ENCODE measurements at places on chromosomes 4 and X.

DNA sequence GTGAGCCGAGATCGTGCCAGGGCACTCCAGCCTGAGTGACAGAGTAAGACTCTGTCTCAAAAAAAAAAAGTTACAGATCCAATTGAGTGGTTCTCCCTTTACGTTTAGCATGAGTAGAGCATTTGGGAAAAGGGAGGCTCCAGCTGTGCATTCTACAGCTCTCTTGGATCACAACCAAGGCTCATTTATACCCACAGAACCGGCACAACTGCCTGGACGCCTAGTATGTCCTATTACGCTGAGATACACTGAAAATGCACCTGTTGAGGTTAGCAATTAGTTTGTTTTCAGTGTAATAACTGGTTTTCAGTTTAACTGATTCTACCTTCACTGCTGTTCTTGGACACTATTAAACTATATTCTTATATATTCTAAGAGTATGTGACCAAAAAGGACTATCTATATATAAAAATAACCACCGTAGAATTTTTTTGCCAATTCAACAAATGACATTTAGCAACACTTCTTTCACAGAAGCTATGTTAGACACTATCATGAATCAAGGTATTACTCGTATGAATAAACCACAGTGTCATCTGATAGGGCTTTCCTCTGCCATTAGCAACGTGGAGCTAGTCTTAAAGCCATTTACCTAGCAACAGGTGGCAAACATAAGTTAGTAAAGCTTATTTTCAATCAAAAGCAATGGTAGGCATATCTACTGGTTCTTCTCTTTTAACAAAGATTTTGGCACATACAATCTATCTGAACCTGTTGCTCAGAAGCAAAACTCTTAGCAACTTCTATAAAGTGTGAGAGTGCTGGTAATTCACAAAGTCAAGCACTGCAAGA lies 3.6 kb downstream of the OTUD4 start:
- H3K4me1 ChIP-seq, result peaks cover 31% of the 10 kb centered on the region
- no peak for DNase-seq
- peak overlapping the region; percentile 95 for H3K4me3 ChIP-seq
- no peak overlapping the region for H3K27ac ChIP-seq

GRCh38 chr4:71130827-71131603 lies 137.6 kb downstream of the DCK start:
- no peaks in the 10 kb centered on the region for H3K27me3 ChIP-seq
- no peaks in the 10 kb centered on the region for H3K36me3 ChIP-seq
- H3K27ac ChIP-seq, result no peak overlapping the region
- no peak overlapping the region for H3K4me3 ChIP-seq
- peaks cover 12% of the 10 kb centered on the region for H3K4me1 ChIP-seq
- DNase-seq, result no peak

- DNase-seq, result no peak
- H3K27me3 ChIP-seq, result peaks cover 28% of the 10 kb centered on the region
- H3K27ac ChIP-seq, result no peak overlapping the region
- H3K36me3 ChIP-seq, result no peaks in the 10 kb centered on the region
- no peak overlapping the region for H3K4me3 ChIP-seq
Observed at GRCh38 chr4:6038711-6039110, 20.5 kb upstream of the C4orf50 start.

- no peak overlapping the region for H3K27ac ChIP-seq
- no peaks in the 10 kb centered on the region for H3K27me3 ChIP-seq
- H3K4me3 ChIP-seq, result no peak overlapping the region
- no peaks in the 10 kb centered on the region for H3K4me1 ChIP-seq
- H3K36me3 ChIP-seq, result no peaks in the 10 kb centered on the region
Observed at GRCh38 chr4:174265916-174266315, 17.6 kb downstream of the FBXO8 start.

DNA sequence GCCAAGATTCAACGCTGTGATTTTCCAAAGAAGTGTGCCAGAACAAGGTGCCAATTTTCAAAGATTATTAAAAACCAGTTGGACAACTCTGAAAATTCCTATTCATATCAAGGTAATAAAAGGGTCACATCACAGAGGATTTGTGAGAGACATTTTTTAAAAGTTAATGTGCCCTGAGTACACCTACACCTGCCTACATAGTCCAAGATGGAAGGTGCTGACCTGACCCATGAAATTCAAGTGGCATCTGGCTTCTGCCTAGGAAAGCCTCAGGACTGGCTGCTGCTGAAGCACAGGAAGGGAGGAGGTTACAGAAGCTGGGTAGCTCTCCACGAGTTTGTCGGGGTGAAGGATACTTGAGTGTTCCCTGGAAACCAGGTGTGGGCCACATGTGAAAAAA lies 11.4 kb upstream of the ARSJ start:
- no peaks in the 10 kb centered on the region for H3K4me1 ChIP-seq
- H3K4me3 ChIP-seq, result no peak overlapping the region
- H3K36me3 ChIP-seq, result peaks cover 3% of the 10 kb centered on the region
- DNase-seq, result no peak
- H3K27ac ChIP-seq, result no peak overlapping the region

DNA sequence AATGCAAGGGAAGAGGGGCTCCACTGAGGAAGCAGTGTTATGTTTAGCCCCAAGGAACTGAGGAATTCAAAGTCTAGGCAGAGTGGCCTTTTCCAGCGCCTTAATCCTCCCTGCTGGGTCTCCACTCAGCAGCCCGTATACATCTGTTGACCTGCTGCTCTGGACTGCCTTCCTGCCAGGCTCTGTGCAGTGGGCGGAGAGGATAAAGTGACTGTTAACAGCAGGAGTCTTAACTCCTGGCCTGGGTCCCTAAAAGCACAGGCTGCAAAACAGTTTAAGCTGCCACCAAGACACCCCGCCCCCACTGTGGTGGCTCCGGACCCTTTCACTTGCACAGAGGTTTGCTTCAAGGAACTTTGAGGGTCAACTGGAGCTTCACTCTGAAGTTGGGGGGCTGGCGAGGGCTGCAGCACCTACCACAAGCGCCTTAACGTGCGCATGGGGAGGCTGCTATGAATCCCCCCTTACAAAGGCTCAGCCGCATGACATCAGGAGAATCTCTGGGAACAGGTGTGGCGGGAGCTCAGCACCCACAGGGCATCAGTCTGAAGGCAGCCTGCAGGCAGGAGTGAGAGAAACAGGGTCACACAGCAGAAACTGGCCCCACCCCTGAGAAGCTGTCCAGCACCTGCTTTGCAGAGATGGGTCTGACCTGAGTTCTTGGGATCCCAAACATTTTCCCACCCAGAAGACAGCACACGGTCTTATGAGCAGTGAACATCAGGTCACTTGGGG lies 358.2 kb upstream of the GATB start:
- peaks cover 2% of the 10 kb centered on the region for H3K27me3 ChIP-seq
- no peak overlapping the region for H3K4me3 ChIP-seq
- H3K27ac ChIP-seq, result no peak overlapping the region

DNA sequence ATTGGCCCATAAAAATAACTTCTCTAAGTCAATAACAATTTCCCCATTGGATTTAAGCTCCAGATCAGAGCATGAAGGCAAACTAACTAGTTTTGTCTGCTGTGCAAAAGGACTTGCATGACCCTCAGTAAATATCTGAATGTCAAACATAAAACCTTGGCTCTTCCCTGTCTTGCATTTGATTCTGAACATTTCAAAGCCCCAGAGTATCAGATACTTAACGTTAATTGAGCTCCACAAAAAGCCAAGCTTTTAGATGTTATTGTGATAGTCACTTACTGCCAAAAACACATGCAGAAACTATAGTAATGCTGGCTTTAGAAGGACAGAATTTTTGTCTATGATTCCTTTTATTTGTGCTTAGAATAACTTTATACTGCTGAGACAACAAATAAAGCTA lies 664.2 kb downstream of the ADGRL3 start:
- peaks cover 13% of the 10 kb centered on the region for H3K4me1 ChIP-seq

GRCh38 chrX:134444681-134445080 lies 15.3 kb upstream of the HPRT1 start:
- H3K4me1 ChIP-seq, result peaks cover 12% of the 10 kb centered on the region
- no peak overlapping the region for H3K27ac ChIP-seq
- no peaks in the 10 kb centered on the region for H3K27me3 ChIP-seq
- peaks cover 4% of the 10 kb centered on the region for H3K36me3 ChIP-seq
- no peak for DNase-seq
- H3K4me3 ChIP-seq, result no peak overlapping the region

DNA sequence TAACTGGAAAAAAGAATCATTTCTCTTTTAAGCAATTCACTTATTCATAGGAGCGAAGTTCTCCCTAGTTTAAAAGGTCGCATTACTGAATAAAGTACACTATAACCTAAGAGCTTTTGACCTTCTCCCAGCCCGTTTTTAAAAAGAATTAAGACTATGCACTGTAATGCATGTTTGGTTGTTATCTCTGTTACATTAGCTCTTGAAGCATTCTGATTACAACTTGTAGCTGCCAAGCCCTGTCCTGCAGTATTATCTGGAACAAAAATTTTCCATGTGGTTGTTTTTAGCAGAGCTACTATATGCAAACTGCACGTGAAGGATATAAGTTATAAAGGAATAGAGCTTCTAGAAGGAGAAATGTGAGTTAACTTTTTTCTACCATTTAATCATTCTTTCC lies 8.1 kb downstream of the GAB1 start:
- peak overlapping the region; percentile 13 for H3K27ac ChIP-seq
- peaks cover 50% of the 10 kb centered on the region for H3K4me1 ChIP-seq

GRCh38 chr4:174118171-174118570 lies 165.3 kb downstream of the FBXO8 start:
- H3K27me3 ChIP-seq, result peaks cover 53% of the 10 kb centered on the region
- DNase-seq, result no peak

DNA sequence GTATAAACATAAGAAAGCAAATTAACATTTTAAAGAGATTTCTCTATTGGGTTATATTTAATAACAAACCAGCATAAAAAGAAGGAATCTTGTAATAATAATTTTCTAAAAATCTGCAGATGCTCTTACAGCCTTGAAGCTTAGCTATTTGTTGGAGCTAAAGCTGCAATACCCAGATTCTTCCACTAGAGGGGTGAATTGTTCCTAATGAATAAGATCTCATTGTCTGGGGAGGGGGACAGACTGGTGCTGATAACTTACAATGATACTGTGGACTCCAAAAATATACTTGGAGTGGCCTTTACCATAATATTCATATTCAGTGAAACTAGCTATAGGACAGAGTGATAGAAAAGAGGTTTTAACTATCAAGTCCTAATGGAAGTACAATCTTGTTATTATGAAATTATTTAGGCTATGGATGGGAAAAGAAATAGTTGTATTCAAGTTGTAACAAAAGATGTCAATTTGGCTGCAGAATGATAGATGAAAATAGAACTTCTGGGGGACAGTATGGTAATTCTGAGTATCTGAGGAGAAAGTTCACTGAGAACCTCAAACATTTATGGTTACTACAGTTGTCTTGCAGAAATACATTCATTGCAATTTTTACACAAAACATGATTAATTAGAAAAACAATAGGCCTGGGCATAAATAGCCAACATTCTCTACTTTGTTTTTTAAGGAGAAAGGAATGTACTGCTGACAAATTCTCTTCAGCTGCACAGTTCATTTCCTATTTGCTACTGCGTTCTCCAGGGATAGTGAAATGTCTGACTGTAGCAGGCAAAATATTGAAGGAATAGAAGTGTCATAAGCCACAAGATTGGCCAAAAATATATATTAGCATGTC lies 443.3 kb downstream of the GBA3 start:
- H3K27me3 ChIP-seq, result no peaks in the 10 kb centered on the region
- peak; percentile 39 for DNase-seq
- no peak overlapping the region for H3K4me3 ChIP-seq
- no peak overlapping the region for H3K27ac ChIP-seq

Measured in neural crest cell (in vitro differentiated cells).